Fibroblast of skin of left biceps (primary cell): ENCODE measurements at places on chromosomes 1 and 21.
A peak's percentile ranks its signal among the peaks of the same experiment; 100 is the strongest.

DNA sequence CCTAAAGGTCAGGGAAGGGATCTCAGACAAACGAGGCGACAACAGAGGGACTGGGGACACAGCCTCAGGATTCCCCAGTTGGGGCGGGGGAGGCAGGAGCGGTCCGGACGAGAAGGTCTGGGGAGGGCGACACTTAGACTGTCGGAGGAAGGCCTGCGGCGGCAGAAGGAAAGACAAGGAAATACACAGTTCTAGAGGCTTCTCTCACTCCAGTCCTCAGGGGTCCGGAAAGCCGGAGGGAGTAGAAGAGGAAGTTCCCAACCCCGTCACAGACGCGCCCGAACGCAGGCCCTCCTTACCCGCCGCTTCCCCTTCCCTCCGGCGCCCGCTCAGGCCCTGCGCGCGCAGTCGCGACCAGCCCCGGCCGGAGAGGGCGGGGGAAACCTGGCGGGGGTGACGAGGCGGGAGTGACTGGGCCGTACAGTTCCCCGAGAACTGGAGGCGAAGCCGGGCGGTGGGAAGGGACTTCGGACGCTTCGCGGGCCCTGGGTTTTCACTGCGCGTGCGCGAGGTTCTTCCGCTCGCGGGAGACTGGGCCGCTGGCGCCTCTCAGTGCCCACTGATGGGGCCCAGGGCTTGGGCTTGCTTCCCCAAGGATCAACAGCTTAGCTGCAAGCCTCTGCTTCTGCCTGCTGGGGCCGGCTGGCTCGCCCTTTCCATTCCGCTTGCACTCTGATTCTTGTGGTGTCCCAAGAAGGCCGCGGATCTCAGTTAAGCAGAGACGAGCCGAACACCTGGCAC, at the start of gene IPP:
IPP (minus strand) TSS at position 356 of the 741 bp plus-strand sequence. CDS start 4,242 bp downstream, outside the sequence.
- peak; percentile 93 for DNase-seq

GRCh38 chr1:12104417-12104816, 41.3 kb downstream of the TNFRSF8 start:
- DNase-seq: no peak

DNA sequence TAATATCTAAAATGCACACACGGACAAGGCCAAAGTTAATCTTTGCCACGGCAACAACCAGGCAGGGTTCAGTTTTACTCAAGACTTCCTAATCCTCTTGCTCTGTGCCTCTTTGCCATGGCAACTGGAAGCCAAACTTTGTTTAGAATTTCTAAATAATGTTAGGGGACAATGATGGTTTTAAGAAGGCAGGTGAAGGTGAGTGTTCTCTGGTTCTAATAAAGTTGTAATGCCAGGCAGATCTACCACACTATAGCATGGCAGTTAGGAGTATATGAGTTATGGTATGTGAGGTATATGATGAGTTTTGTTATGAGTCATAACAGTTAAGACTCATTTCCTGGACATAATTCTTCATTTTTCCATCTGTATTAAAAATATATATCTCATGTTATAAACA, 2.7 kb downstream of the PTPRC start:
- no peak for DNase-seq

DNA sequence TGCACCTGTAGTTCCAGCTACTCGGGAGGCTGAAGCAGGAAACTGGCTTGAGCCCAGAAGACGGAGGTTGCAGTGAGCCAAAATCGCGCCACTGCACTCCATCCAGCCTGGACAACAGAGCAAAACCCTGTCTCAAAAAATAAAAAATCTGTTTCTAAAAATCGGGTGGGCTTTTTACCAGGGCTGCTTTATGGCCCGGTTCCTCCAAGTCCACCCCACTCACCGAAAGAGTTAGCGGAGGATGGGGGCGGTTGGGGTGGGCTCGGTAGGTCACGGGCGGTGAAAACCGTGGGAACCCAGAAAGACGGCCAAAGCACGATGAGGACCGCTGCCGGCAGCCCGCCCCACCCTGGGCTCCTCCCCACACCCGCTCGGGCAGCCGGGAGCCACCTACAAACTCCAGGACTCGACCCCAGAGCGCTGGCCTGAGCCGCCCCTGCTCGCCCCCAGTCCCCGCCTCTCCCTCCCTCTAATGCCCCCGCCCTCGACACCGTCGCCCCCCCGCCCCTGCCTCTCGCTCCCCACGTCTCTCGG, 846 bp upstream of the PER3 start:
- no peak for DNase-seq

- no peak for DNase-seq
Measured at GRCh38 chr21:23694390-23694789, 1912.9 kb downstream of the MRPL39 start.

DNA sequence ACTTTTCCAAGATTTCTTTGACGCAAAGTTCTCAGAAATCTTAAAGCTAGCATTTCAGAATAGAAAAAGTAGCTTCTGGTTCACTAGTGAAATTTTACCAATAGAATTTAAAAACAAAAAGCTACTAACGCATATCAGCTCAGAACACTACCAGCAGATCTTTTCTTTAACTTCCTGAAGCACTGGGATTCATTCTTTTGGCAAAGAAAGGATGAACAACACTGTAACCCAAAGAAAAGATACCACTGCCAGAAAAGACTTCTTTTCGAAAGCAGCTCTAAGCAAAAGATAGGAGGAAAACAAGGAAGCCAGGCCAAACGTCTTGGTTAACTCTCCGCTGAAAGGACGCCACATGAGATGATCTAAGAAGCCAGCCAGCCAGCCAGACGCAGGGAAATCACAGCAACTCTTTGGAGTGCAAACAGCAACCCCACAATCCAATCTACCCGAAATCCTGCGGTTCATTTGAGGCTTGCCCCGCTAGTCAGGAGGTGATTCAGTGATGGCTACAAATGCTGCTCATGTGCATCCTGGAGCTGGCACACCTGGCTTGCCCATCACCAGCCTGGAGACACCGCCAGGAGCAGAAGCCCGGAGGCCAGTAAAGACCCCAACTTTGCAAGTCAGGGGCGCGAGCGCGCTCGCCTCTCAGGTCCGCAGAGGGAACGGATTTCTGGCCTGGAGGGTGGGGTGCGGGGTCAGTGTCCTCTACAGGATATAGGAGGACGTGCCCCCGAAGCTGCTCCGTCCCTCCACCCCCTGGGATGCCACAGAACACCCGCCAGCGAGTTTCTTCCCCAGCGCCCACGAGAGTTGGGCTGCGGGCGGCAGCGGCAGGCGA, 812 bp downstream of the NBPF1 start:
- peak; percentile 45 for DNase-seq

GRCh38 chr1:47710329-47711071, 272.7 kb downstream of the FOXD2 start:
- DNase-seq: no peak

- DNase-seq: no peak
Measured at GRCh38 chr1:28056129-28056925, 32.1 kb downstream of the EYA3 start.

GRCh38 chr1:42931911-42932422, 26.7 kb downstream of the SLC2A1 start:
- DNase-seq: no peak

DNA sequence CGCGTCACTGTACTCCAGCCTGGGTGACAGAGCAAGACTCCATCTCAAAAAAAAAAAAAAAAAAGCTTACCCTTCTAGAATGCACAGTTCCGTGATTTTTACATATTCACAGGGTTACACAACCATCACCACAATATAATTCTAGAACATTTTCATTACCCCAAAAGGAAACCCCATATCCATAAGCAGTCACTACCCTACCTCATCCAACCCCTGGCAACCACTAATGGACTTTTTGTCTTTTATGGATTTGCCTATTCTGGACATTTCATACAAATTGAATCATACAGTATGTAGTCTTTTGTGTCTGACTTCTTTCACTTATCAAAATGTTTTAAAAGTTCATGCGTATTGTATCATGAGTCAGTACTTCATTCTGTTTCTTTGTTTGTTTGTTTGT, 22.8 kb downstream of the SYF2 start:
- DNase-seq: no peak

DNA sequence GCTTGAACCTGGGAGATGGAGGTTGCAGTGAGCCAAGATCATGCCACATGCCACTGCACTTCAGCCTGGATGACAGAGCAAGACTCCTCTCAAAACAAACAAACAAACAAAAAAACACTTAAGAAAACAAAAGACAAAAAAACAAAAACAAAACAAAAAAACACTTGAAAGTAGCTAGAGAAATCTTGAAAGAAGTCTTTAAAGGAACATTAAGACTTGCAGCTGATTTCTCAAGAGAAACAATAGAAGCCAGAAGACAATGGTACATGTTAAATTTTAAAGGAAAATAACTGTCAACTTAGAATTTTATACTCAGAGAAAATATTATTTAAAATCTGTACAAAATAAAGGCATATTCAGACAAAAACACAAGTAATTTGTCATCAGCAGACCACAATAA, 71.3 kb downstream of the HLX start:
- DNase-seq: no peak

DNA sequence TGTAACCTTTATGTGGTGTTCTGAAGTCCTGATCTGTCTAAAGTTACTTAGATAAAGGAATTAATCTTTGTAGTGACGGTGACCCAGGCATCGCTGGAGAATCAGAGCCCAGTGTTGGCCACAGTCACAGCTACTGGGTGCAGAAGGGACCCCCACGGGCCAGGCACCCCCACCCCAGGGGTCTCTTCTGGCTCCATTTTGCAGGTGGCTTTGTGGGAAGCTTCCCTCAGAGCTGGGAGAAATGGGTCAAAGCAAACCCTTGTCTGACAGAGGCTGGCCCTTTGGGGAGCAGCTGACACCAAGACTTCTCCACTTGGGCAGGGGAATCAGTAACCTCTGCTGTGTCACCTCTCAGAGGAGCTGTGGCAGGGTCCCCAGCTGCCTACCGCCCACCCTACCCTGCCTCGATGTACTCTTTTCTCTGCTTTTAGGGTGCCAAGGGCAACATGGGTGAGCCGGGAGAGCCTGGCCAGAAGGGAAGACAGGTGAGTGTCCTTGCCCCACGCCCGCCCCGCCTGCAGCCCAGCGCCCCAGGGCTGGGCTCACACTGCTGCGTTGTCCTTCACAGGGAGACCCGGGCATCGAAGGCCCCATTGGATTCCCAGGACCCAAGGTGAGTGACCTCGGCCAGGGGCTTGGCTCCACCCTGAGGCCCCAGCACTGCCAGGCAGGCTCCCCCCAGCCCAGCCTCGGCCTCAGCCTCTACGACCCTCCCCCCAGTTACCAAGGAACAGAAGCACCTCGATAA, 17.7 kb downstream of the COL6A2 start:
- no peak for DNase-seq

DNA sequence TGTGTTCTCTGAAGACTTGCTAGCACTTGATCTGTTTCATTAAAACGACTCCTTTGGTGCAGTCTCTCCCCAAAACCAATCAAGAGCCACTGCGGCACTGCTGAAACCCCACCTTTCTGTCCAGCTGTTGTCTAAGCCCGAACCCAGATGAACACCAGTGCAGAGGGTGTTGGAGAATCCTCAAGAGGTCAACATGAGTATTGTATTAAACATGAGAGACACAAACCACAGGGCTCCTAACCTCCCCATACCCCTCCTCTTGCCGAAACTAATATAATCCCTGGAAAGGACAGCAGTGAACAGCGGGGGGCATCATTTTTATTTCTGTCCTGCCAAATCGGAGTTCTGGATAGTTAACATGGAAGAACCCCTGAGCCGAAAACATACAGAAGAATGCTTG, 333.9 kb downstream of the CAMTA1 start:
- no peak for DNase-seq

GRCh38 chr21:42056996-42057689, 14.0 kb upstream of the UMODL1 start:
- DNase-seq: peak; percentile 14

GRCh38 chr1:37792943-37793686, 532 bp upstream of the MANEAL start:
- DNase-seq: no peak

DNA sequence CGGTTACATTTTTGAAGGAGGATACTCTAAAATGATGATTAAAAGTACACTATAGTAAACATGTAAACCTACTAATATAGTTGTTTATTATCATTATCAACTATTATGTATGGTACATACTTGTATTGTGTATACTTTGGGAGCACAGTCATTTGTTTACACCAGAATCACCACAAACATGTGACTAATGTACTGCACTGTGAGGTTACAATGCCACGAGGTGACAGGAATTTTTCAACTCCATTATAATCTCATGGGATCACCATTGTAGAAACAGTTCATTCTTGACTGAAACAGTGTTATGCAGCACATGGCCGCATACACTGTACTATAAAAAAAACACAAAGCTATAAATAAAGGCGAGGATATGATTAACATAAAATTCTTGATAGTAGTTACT, 44.3 kb downstream of the GPATCH2 start:
- DNase-seq: no peak

GRCh38 chr1:91735266-91735845, 150.6 kb downstream of the TGFBR3 start:
- no peak for DNase-seq

GRCh38 chr1:53754484-53755312, 15.7 kb upstream of the GLIS1 start:
- no peak for DNase-seq

GRCh38 chr21:36134803-36135390, at the start of gene CBR3:
CBR3 (plus strand) TSS chr21:36135079; CDS start chr21:36135193, 114 bp downstream.
- DNase-seq: no peak

- no peak for DNase-seq
Measured at GRCh38 chr1:198564716-198565115, 24.2 kb upstream of the ATP6V1G3 start.

- no peak for DNase-seq
Measured at GRCh38 chr1:73673971-73674370, 524.0 kb downstream of the LRRIQ3 start.

GRCh38 chr1:89546082-89546889, 21.7 kb downstream of the LRRC8B start:
- no peak for DNase-seq

DNA sequence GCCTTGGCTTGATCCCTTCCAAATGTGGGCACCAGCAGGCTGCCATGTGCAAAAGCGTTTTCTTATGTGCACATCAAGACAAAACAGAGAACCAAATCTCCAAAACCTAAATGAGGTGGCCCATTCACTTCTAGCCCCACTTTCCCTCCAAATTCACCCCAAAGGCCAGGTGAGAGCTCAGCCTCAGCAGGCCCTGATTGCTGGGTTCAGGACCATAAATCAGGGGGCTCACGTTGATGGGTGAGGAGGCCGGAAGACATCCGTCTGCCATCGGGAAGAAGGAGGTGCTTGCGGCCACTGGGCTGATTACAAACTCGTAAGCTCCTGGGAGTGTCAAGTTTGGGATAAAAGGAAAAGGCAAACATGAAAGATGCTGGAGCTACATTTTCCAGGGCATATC, 86.7 kb upstream of the CLDN14 start:
- DNase-seq: no peak

- no peak for DNase-seq
Measured at GRCh38 chr1:37035796-37036666, 1.7 kb upstream of the GRIK3 start.
